Stimulated activated CD4-positive, alpha-beta T cell treated with anti-CD3 and anti-CD28 coated beads, Interleukin-15, amount 100 ng/mL, for 1 hour (primary cell): ENCODE measurements at places on chromosomes 6 and 20.

DNA sequence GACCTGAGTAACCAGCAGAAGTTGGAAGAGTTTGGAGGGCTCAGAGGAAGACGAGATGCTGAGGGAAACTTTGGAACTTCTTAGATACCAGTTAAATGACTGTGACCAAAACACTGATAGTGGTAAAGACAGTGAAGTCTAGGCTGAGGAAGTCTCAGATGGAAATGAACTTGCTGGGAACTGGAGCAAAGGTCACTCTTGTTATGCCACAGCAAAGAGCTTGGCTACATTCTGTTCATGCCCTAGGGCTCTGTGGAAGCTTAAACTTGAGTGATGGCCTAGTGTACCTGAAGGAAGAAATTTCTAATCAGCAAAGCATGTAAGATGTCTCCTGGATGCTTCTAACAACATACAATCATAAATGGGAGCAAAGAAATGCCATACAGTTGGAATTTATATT is 24.7 kb downstream of the WDR27 start:
- DNase-seq, result no peak

DNA sequence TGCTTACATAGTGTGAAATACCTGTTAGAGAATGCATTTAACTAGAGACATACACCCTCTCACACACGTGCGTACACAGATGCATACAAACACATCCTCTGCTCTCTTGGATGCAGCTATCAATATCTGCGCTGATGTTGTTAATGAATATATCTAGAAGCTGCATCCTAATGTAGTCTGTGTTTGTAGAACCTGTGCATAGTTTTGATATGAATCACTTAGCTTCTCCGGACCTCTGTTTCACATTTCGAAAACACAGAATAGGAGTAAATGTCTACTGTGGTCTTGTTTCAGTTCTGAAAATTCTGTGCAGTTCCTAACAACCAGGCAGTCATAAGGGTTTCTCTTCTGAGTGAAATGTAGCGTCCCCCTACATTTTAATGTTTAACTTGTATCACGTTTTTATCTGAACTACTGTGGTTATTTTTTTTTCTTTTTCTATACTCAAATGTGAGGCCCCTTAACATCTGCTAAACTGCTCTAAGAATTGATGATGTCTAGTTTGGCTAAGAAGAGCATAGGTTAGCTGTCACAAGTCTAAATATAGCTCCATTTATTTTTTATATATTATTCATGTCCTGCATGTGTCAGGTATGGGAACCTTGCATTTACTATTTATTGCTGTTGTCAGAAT is 254.5 kb downstream of the TMEM242 start:
- DNase-seq, result no peak

DNA sequence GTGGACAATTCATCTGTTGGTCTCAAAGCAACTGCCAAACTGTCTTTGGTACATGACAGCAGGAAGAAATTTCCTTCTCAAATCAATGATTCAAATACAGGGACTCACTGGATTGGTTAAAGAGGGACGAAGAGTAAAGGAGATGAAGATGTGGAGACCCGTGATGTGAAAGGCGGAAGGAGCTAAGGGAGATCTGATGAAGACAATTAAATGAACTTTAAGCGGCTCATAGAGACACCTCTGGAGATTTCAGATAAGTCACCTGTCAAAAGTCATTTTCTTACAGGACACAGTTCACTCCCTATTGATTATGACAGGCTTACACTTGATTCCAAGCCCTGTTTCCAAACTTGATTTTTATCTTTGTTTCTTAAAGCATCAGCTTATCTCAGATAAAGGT is 466.3 kb downstream of the DOK5 start:
- no peak for DNase-seq

DNA sequence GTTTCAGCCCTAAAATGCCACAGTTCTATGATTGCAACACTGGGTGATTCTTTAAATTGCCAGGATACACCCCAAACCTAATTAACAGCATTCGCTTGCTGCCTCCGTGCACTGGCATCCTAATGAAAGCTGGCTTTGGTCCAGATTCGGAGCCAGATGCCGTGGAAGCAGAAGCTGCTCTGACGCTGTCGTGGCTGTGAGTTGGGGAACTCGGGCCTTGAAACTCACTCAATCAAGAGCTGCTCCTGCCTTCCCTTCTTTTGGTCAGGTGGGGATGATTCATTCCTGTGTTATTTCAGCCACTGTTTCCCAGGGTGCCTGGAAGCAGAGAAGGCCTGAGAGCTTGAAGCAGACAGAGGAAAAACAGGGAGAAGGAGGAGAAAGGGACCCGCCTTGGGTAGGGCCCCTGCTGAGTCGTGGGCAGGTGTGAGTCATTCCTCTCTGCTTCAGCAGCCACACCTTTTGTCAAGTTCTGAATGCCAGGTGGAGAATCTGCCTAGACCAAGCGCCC is 36.2 kb upstream of the DSP start:
- DNase-seq, result no peak

DNA sequence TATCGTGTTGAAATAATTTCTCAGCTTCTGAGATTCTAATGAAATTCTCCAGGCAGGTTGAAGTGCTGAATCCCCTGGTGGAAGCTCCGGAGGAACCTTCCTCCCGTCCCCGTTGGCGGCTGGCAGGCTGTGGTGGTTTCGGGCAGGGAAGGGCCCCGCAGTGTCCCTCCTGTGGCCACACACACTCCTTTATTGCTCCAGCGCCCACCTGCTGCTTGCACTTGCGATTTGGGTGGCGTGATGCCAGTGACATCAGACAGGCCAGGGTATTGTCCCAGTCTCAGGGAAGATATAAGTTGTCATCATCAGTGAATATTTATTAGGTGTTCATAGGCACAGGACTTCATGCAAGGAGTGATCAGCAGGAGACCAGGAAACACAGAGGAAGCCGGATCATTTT is 530.4 kb downstream of the QKI start:
- DNase-seq, result no peak

- DNase-seq, result no peak
Measured at GRCh38 chr6:28747631-28748157, 176.1 kb downstream of the TRIM27 start.

DNA sequence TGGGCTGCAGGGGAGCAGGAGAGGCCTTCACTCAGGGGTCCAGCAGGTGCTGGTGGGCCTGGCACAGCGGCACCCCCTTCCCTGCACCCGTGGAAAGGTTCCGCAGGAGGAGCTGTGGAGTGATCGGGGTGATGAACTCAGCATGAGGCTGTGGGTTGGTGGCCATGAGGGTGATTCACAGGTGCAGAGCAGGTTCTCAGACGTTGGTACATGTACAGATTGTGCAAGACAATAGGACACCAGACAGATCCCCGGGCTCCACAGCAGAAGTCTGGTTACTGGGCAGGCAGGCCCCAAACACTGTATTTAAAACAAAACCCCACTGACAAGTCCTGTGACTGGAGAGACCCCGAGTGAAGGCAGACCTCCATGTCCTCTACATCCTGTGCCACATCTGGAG is 151.6 kb upstream of the CDH4 start:
- DNase-seq, result no peak

DNA sequence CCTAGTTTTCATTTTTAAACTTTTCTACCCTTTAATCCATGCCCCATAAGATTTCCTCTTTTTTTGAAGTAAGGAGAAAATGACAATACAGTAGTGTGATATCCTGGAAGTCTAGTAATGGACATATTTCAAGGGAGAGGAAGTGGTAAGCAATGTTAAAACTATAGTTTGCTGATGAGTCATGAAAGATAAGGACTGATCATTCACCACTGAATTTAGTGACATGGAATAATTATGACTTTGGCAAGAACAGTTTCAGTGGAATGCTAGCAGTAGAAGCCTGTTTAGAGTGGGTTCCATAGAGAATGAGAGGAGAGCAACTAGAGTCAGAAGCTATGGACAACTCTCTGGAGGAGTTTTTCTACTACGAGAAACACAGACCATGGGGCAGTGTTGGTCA is 24.9 kb upstream of the SLC2A12 start:
- no peak for DNase-seq

DNA sequence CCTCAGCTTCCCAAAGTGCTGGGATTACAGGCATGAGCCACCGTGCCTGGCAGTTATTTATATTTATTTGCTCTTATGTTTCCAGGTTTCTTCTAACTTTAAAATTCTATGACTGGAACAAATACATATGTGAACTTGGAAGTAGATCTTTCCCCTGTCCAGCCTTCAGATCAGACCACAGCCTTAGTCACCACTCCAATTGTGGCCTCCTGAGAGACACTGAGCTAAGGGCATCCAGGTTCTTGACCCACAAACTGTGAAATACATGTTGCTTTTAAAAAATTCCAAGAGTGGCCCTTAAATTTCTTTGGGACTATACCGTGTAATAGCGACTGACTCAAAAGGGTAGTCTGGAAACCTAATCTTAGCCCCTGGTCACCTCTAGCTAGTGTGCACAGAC is 1.5 kb upstream of the ADGRG6 start:
- DNase-seq, result no peak

GRCh38 chr6:49264909-49265308 is 198.1 kb downstream of the MMUT start:
- DNase-seq, result no peak

- DNase-seq, result no peak
Measured at GRCh38 chr6:115194981-115195638, 852.3 kb upstream of the HS3ST5 start.

- no peak for DNase-seq
Measured at GRCh38 chr6:158445426-158446085, 114.3 kb upstream of the TMEM181 start.

DNA sequence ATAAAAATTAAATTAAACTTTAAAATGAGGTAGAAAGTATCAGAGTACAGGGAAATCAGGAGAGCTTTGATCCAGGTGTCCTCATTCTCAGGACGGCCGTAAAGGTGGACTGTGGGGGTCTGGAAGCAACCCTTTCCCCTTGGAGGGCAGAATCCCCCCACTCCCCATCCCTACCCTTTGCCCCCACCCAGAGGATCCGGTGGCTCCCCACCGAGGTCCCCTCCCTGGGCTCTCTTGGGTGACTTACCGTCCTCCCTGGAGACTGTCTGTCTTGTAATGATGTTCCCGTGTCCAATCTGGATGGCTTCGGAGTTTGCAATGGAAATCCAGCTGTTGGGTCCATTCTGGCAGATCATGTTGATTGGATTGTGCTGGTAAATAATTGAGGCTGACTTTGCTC is 7.3 kb downstream of the ZBP1 start:
- DNase-seq, result no peak

GRCh38 chr6:45741437-45742171 is 274.1 kb downstream of the CLIC5 start:
- no peak for DNase-seq

- no peak for DNase-seq
Measured at GRCh38 chr6:27650620-27651370, 177.9 kb upstream of the ZNF184 start.

DNA sequence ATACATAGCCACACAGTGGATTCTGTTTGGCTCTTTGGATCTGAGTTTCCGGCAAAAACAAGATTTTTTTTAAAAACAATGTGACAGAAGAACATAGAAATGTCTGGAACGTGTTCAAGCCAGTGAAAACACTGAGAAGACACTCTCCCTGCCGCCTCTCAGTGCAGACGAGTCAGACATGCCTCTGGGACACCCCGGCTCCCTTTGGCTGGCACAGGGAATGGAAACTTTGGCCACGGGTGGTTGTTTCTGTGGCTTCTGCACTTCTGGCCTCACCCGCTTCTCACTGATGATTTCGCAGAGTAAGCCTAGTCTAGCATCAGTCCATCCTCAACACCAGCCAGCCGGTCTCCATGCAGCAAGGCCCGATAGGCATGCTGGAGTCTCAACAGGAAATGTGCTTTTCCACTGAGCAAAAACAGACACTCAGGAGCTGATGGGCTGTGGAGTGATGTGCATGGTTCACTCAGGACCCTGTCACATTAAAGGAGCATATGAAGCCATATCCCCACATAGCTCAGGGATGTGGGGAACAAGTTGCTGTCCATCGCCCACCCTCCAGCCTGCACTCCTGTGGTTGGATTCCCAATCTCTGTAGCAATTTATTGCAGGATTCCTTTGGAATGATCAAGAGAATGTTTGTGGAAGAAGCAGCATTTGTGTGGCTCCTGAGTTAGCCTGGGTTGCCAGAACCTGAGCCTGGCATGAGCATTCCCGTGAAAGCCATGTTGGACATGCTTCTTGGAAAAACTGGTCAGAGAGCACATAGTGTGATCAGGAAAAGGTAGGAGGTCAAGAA is 262.0 kb upstream of the RIN2 start:
- DNase-seq, result no peak

DNA sequence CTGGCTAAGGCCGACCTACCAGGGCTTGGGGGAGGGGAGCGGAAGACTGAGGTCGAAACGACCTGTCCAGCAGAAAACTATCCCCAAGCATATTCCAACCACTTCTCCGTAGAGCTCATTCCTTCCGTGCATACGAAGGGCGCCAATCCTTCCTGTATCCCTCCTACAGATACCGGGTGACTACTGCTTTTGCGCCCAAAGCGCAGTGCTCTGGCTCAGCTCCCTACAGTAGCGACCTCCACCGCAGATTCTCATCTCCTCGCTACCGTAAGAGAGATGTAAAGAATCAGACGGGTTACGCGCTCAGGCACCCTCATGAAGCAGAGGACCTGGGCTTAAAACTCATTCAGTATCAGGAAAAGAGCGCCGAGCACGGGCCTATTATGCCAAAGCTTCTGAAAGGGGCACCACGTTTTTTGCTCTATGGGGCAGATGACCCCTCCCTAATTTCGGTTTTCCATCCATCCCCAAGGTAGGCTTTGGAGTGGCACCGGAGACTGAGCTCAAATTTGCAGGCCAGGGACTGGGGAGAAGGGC is 563 bp upstream of the NNAT start:
- no peak for DNase-seq

DNA sequence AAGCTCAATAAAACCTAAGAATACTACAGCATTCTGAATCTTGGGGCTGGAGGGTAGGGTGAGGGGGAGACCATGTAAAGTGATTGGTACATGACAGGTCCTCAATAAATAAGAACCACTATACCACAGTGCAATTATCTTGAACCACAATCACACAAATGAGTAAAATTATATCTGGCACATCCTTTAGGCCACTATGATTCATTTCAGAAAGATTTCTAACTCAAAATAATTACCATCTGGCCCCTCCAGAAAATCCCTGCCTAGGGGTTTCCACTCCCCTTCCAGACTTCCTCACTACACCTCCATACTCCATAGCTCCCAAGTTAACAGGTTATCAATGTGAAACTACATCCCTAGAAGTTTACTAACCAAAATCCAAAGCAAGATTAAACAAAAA is 19.7 kb downstream of the AKIRIN2 start:
- DNase-seq, result no peak

DNA sequence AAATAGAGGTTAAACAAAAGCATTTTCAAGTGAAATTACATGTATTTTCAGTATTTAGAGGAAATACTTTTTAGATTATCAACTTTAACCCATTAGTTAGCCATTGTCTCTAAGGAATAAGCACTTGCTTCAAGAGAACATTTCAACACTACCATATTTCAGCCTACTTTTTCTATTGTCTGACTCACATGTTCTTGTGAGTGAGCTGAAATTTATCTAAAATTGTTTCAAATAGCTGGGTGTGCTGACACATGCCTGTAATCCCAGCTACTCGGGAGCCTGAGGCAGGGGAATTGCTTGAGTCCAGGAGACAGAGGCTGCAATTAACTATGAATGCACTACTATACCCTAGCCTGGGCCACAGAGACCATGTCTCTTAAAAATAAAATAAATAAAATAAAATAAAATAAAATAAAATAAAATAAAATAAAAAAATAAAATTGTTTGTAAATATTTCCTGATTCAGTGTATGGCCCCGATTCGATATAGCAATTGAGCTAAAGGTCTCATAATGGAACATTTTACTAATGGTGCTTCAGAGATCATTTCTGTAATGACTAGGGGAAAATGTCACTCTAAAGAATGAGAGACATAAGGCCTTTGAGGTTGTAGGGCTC is 324.6 kb upstream of the PLCB4 start:
- DNase-seq, result no peak
